Inflammatory macrophage treated with lipopolysaccharide for 1 hour (primary cell): ENCODE measurements at places on chromosomes 7 and 10.

DNA sequence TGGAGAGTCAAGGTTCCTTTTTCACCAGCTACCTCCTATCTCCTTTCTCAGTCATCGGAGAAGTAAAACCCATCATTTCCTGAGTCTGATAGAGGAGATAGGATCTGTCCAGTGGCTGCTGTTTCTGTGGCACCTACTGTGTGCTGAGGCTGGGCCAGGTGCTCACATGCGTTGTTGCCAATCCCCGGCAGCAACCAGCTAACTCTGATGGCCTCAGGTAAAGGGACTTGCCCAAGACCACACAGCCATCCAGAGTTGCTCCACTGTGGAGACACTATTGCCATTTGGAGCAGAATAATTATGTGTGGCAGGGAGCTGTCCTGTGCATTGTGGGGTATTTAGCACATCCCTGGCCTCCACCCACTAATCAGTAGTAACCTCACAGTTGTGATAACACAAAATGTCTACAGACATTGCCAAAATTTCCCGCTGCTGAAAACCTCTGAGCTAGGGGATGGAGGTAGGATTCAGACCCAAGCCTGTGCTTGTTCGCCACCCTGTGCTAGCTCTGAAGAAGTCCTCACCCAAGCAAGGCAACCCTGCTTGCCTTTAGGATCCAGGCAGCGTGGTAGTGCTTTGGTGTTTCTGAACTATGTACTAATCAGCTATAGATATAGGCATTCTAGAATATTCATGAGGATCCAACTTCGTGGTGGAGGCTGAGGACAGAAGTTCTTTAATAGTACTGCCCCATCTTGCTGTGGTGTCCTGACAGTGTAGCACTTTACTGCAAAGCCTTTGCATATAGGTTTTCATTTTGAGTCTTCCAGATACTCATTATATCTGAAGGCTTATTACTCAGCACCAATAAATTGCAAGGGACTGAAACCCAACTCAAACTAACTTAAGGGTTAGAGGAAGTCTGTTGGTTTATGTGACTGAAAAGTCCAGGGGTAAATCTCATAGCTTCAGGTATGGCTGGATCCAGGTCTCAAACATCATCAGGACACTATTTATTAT, 164.6 kb downstream of the GRK5 start:
- no peak for DNase-seq

- DNase-seq, result no peak
Observed at GRCh38 chr10:17980846-17981565, 29.3 kb downstream of the SLC39A12 start.

GRCh38 chr7:111527545-111527944, 34.7 kb downstream of the IMMP2L start:
- DNase-seq, result no peak

- DNase-seq, result no peak
Observed at GRCh38 chr10:84397735-84398144, 69.4 kb downstream of the CCSER2 start.

DNA sequence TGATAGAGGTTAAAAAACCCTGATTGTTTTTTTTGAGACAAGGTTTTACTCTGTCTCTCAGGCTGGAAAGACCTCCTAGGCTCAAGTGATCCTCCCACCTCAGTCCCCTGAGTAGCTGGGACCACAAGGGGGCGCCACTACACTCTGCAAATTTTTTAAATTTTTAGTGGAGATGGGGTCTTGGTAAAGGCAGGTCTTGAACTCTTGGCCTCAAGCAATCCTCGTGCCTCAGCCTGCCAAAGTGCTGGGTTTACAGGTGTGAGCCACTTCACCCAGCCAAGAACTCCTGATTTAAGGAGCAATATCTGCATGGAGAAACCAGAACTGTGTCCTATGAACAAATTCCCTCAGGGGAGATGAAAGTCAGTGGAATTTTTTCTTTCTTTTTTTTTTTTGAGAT, 7.3 kb upstream of the KLHDC10 start:
- peak; percentile 38 for DNase-seq

DNA sequence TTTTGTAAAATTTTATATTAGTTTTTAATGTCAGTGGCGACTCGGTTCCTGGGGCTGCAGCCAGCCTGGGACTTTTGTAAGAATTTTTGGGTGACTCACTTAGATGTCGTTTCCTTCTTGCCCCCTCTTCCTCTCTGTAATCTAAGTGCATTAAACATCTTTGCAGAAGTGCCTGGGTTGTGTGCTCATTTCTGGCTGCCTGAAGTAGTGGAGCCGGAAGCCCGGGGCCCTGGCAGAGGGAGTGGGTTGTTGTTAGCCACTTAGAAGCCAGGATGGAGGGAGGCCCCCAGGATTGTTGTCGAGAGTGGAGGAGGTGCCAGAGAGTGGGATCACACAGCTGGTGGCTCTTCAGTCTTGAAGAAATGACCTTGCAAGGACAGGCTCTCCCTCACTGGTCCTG, 11.0 kb upstream of the TRIM8 start:
- peak; percentile 92 for DNase-seq

- no peak for DNase-seq
Observed at GRCh38 chr10:132302421-132303310, 5.1 kb downstream of the STK32C start.

GRCh38 chr10:69801434-69802315, at the start of gene COL13A1:
Gene COL13A1 (plus strand): TSS chr10:69801906. CDS start chr10:69802424, 518 bp downstream.
- peak; percentile 22 for DNase-seq

- DNase-seq, result no peak
Observed at GRCh38 chr10:49115015-49115795, at the start of gene VSTM4. Gene VSTM4 (minus strand): TSS chr10:49115522. CDS start chr10:49115485, 37 bp downstream.

- no peak for DNase-seq
Observed at GRCh38 chr7:5549096-5549763, 125.6 kb upstream of the TNRC18 start.

DNA sequence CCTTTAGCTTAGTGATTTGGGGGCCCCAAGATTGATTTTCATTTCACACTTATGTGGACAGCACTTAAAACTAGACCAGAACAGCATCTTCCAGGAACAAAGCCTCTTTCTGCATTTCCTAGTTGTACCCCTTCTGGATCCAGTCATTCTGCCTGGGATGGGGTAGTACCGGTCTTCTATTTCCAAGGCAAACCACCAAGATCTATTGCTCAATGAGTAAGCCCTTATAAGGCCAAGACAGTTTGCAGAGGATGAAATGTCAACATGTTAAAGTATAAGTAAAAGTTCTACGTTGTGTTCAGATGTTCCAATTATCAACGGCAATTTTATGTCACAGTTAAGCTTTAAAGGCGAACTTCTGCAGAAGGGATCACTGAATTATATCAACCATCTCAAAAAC, 106.9 kb upstream of the ZNF746 start:
- no peak for DNase-seq

GRCh38 chr7:35021445-35021844, 15.8 kb downstream of the DPY19L1 start:
- no peak for DNase-seq

DNA sequence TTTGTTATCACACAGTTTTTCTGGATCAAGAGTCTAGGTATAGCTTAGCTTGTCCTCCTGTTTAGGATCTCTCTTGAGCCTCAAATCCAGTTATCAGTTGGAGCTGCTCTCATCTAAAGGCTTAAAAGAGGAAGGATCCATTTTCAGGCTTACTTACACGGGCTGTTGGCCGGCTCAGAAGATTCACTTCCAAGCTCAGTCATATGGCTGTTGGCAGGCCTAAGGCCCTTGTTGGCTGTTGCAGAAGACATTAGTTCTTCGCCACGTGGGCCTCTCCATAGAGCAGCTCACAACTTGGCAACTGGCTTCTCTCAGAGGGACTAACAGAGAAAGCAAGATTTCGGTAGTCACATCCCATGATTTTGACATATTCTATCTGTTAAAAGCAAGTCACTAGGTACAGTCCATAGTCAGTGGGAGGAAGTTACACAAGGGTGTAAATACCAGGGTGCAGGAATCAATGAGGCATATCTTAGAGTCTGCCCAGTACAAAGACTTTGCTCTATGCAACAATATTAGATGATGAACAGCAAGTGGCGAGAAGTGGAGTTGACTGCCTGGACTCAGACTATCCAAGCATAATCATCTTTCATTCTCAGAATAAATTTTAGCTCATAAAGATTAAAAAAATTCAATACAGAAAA, 280.1 kb upstream of the MBL2 start:
- peak; percentile 7 for DNase-seq

- no peak for DNase-seq
Observed at GRCh38 chr7:128783143-128783861, 7.7 kb upstream of the OPN1SW start.

- DNase-seq, result no peak
Observed at GRCh38 chr10:124849111-124849773, 47.6 kb downstream of the ABRAXAS2 start.

DNA sequence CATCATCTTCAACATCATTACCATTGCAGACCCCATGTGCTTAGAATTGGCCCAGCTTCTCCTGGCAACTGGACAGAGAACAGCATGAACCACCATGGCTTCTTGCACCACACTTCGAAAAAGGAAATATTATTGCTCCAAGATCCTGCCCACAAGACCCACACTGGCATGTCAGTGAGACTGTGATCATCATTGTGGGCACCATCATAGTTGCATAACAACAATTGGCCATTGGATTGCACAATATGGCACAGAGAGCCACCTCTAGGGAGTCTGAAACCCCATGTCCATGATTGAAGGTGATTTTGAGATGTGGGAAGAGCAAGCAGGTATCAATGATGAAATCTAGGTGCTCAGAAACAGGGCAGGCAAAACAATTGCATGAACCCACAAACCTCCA, 918.9 kb downstream of the GRID1 start:
- DNase-seq, result no peak

DNA sequence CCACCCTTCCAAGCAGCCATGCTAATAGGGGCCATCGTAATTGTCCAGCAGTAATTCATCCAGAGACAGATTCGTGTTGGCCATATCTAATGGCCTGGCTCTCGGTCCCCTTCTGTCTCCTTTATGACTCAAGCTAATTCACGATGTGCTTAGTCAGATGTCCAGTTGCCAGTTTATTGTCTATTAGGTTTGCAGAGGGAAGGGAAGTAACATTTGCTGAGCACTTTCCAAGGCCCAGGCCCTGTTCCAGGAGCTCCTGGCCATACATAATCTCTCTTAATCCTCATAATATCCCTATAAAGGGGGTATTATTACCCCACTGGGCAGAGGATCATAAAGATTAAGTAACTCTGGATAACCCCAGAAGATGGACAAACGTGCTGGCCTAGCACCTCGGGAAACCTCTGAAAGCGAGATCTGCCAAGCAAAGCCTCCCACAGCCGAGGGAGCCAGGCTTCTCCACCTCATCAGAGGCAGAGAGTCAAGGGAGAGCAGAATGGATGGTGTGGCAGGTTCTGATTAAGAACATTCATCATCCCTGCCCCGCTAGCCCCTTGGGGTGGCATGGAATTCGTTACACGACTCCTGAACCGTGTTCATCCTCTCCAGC, 153.7 kb downstream of the PLXNA4 start:
- no peak for DNase-seq

DNA sequence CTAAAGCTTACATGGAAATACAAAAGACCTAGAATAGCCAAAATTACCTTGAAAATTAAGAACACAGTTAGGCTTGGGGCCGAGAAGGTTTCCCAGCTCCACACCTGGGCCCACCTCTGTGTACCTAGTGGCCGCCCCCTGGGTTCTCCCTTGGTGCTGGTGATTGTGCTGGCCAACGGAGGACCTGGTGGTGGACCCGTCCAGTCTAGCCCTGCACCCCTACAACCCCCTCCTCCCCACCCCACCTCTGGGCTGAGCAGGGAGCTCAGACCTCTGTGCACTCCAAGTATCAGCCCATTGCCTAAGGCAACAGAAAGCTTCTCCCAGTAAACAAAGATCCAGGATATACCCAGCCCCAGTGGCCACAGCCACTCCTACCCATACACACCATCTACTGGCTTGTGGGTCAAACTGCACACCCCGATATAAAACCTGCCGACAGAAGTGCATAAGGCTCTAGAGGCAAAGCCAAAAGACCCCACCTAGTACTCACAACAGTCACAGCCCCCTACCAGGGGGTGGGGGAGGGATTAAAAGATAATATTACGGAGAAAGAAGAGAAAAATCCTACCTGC, 105.0 kb upstream of the DIP2C start:
- DNase-seq, result no peak

DNA sequence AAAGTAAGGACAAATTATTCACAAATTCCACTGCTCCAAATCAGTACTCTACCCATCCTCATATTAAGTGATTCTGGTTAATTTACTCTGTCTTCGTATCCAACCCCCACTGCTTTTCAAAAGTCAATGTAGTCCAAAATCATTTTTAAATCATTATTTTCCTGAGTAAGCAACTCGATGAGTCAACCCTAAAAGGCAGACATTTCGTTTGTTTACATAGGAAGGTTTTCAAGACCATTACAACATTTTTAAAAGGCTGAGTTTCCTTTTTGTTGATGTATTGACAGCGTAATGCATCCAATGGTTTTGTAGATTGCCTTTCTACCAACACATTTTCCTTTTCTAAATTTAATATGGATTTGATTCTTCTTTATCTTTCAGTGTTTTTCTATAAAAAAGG, 523.0 kb upstream of the ANKRD30A start:
- DNase-seq, result no peak

GRCh38 chr7:21336743-21337142, 91.1 kb upstream of the SP4 start:
- no peak for DNase-seq

- peak; percentile 56 for DNase-seq
Observed at GRCh38 chr10:78049851-78050250, 16.2 kb downstream of the RPS24 start.

GRCh38 chr7:131737746-131738465, 181.5 kb upstream of the PODXL start:
- DNase-seq, result no peak

DNA sequence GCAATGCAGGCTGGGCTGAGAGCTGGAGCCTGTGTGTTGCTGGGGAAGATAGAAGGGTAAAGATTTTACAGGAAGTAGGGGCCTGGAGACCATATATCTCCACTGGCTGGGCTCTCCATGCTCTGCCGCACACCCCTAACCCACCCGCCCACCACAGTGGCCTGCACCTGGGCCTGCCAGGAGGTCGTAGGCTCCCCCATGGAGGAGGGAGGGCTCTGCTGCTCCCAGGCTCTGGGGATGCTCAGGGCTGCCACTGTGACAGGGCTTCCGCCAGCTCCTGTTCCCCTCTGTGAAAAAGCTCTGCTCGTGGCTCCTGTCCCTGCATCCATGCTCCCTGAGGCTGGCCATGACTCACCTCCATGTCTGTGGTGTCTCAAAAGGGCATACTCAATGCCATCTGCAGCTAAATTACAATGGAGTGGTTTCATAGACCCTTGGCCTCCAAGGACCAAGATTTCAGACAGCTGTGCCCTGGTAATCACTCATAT, 106.0 kb downstream of the CXCL12 start:
- DNase-seq, result no peak
